GM19239 (cell line): ENCODE measurements at places on chromosomes 1 and 21.

- no peak for DNase-seq
These were observed 18.3 kb upstream of the SHISA4 start for GRCh38 chr1:201870397-201870796.

GRCh38 chr1:6794164-6794563 is 8.9 kb downstream of the CAMTA1 start:
- DNase-seq = no peak

DNA sequence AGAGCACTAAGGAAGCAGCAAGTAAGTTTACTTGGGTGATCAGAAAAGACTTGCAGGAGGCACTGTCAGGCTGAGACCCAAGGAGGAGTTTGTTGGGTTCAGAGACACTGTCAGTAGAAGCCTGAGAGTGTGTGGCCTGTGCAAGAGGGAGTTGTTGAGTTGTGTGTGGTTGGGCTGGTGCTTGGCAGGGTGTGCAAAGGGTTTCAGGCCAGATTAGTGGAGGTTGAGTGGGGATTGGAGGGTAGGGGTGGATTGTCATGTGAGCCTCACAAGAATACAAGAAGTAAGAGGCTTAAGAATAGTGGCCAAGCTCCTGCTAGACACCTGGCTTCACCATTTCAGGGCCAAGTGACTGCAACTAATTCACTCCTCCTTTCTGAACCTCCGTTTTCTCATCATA is 8.9 kb upstream of the KIF21B start:
- DNase-seq = no peak

DNA sequence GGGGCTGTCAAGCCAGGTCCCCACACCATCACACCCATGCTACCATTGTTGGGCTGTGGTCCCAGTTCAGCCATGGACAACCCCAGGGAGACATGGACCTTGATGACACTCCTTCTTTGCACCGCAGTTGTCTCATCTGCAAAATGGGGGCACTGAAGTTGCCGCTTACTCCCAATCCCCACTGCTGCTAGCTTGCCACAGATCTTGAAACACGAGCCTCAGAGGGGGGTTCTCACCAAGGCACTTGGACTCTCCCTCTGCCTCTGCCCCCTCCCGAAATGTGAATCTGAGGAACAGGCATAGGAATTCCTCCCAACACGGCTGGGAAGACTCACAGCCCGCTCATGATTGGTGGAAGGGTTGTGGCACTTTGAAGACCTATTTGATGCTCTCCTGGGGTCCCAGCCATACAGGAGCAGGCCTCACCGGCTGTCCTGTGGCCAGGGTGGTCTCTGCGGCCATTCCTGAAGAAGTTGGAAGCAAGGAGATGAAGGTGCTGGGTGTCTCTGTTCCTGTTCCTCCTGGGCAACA is 31.1 kb downstream of the RUNX3 start:
- DNase-seq = no peak

- DNase-seq = no peak
These were observed 2.1 kb downstream of the S100A1 start for GRCh38 chr1:153630384-153630783.

DNA sequence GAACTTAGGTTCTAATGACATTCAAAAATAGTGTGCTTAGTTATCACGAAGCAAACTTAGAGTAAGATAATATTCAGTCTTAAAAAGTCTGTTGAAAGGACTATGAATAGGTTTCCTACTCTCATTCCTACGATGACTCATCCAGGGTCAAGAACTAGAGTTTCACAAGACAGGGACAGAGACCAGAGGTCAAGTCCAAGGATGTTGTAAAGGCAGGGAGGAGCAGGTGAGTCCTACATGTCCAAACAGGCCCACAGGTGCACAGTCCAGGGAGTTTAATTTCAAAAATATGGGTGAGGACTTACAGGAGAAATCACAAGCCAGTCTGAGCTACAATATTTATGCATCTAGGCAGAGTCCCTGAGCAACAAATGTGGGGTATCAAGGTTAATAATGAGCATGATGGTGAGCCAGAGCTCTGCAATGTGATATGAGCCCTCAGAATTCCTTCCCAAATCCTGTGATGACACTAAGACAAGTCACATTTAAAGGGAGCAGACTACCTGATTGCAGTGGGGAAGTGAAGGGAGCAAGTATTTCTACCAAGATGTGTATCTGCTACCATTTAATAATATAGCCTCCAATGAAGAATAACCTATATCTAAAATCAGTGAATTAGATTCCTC is 100.0 kb upstream of the NRIP1 start:
- DNase-seq = no peak

- no peak for DNase-seq
These were observed 131.4 kb upstream of the CHRM3 start for GRCh38 chr1:239254999-239255398.

- no peak for DNase-seq
These were observed 49.3 kb downstream of the CD34 start for GRCh38 chr1:207861442-207862177.

DNA sequence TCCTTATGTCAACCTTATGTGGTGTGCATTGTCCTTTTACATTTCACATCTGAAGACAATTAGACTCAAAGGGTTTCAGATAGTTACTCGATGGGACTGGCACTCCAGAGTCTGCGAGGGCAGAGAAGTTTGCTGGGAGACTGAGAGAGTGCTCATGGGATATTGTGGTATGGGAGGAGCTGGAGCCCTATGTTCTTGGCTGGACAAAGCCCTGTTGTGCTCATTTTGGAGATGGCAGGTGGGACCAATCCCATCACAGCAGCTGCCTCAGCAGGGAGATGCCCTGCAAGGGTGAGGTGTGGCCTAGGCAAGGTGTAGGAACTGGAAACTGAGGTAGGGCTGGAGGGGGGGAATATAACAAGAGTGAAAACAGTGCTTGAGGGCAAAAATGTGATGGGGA is 43.5 kb upstream of the CRNN start:
- DNase-seq = no peak

DNA sequence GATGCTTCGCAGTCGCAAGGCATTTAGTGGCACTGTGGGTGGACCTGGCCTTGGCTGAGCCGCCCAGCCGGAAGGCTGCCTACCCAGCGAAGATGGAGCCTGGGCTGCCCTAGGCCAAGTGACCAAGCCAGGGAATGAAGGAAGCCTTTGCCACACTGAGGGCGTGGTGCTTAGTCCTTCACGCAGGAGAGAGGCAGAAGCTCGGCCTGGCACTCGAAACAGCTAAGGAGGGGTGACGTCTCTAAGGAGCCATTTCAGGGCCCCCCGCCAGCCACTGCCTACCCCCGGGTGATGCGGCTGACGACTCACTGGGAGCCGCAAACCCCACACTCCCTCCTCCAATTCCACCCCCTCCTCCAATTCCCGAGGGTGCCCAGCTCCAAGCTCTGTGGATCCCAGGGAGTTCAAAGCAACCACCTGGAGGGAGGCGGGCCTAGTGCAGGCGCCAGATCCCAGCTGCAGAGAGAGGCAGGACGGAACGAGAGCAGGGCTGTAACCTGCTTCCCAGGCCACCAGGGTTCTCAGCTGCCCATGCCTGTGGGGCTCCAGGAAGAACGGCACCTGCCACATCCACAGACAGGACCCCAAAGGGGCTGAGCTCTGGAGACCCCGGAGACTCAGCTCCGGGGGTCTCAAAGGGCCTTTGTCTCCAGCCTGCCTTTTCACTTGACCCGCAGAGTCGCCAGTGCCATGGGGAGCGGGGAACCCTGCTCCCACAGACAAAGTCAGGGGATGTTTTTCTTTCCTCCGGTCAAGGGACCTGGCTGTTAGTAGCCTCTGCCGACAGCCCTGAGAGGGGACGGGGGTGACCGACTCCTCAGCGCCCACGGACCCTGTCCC is 75.8 kb downstream of the ARHGEF16 start:
- DNase-seq = no peak

GRCh38 chr1:151147132-151147503 is 687 bp upstream of the SEMA6C start:
- DNase-seq = no peak

DNA sequence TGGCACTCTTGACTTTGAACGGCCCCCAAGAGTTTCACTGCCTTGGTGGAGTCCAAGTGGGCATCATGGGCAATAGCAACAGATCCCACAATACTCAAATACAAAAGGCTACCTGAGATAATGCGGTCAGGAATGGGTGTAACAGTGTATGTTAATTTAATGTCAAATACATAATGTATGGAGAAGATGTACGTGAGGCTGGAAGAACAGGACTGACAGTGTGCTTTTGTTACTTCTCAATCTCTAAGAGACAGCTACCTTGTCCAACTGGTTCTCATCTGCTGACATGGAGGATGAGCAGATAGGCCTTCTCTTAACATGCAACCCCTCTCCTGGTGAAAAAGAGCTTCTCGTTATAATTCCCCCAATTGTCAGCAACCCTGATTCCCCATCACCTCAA is 167.2 kb downstream of the APP start:
- no peak for DNase-seq

DNA sequence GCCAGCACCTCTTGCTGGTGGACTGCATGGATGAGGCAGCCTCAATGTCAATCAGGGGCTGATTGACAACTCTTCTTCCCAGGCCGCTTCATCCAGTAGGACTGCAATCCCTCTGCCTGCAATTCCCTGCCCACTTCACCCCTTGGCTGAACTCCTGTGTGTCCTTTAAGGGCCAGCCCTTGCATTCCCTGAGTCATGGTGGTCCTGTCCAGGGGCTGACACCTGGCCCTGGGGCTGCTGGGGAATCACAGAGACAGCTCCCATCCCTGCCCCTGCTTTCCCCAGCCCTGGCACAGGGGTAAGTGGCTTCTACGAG is 4.6 kb upstream of the EPS8L3 start:
- no peak for DNase-seq

- no peak for DNase-seq
These were observed 6.3 kb downstream of the AP4B1 start for GRCh38 chr1:113898241-113898814.

GRCh38 chr1:90502696-90503095 is 214.4 kb downstream of the BARHL2 start:
- DNase-seq = no peak

GRCh38 chr1:41242342-41243078 is 404 bp upstream of the SCMH1 start:
- DNase-seq = no peak

DNA sequence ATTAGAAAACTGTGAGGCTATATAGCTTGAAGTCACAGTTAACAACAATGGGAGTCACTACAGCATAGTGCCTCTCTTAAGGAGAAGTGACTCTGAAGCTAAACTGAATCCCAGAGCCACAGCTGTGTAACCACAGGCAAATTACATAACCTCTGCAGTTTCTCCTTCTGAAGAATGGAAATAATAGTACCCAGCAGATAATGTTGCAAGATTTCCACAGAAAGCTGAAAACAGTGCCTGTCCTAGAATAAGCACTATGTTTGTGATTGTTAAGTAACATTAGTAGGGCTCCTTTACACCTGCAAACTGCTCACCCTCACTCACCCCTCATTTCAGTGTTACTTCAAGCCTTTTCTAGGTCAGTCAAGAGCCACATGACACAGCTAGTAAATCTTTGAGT is 886.7 kb downstream of the PLA2G4A start:
- DNase-seq = no peak

GRCh38 chr21:25979845-25980616 is 190.5 kb downstream of the APP start:
- DNase-seq = no peak

- DNase-seq = no peak
These were observed 202.0 kb downstream of the FMN2 start for GRCh38 chr1:240293706-240294105.

- DNase-seq = no peak
These were observed 32.0 kb upstream of the PRDX6 start for GRCh38 chr1:173445164-173445563.

DNA sequence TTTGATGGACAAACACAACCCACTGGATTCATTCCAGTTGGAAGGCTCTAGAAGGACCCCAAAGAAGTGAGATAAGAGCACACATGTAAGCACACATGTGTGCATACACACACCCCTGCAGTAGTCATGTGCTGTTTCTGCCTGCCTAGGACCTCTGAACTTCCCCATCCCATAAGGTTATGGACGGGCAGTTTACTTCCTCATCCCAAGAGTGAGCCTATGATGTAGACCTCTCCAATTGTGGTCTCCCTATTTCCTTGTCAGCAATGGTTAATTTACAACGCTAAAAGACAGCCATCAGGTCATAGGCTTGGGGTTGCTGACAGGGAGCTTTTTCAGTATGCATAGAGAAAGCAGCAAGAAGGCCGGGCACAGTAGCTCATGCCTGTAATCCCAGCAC is 15.4 kb upstream of the ADAR start:
- DNase-seq = no peak

GRCh38 chr1:22323846-22324504 is 127.7 kb upstream of the ZBTB40 start:
- no peak for DNase-seq
